Activated T-cell treated with anti-CD3 and anti-CD28 coated beads for 48 hours (primary cell): ENCODE measurements at places on chromosomes 16 and 17.
A peak's percentile ranks its signal among the peaks of the same experiment; 100 is the strongest.

- DNase-seq, result peak; percentile 45
Measured at GRCh38 chr17:39235555-39236449, 10.1 kb upstream of the STAC2 start.

DNA sequence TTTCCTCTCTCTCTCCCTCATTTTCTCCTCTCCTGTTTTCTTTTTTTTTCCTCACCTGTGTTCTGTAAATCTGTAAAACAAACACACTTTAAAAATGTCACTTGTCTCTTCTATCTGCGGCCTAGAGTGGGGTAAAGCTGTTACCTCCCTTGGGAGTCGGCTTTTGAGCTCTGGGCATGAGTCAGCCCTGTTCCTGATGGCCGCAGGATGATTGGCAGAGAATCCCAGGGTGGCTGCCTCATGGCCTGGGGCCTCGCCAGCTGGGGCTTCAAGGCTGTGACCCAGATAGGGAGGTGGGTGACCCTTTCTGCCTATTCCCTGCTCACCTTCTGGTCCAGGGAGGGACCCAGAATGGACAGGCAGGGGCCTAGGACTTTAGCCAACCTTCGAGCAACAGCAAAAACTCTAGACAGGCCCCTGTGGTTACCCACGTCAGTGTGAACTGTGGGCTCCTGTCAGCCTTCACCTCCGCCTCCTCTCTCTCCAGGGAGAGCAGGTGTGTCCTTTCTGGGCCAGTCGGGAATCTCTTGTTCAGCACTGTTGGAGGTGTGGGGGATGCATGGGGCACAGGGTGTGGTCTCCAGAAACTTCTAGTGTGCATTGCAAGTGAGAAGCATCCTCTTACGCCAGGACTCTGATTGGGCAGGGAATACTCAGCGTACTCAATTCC lies 87.4 kb downstream of the RAP1GAP2 start:
- DNase-seq, result no peak

DNA sequence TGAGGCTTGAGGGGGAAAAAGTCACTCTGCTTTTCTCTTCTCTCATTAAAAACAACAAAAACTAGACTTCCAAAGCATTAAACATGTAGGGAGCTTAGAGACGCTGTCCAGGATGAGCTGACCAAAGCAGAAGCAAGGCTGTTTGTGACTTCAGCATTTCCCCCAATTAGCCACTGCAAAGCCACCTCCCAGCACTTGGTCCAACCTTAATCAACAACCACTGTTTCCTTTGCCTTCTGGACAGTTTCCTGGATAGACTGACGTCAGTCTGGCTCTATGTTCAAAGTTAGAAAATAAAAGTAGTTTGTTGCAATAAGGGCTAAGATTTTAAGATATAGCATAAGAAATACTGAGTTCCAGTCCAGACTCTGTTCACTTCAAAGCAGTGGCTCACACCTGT lies 3.1 kb downstream of the TMEM231 start:
- no peak for DNase-seq

GRCh38 chr17:37187262-37187661 lies 188.5 kb upstream of the C17orf78 start:
- no peak for DNase-seq

- DNase-seq, result no peak
Measured at GRCh38 chr16:48471435-48471834, 86.2 kb upstream of the SIAH1 start.

GRCh38 chr17:57407287-57408070 lies 151.2 kb downstream of the MSI2 start:
- DNase-seq, result no peak

- DNase-seq, result no peak
Measured at GRCh38 chr16:85940214-85940613, 41.3 kb downstream of the IRF8 start.

DNA sequence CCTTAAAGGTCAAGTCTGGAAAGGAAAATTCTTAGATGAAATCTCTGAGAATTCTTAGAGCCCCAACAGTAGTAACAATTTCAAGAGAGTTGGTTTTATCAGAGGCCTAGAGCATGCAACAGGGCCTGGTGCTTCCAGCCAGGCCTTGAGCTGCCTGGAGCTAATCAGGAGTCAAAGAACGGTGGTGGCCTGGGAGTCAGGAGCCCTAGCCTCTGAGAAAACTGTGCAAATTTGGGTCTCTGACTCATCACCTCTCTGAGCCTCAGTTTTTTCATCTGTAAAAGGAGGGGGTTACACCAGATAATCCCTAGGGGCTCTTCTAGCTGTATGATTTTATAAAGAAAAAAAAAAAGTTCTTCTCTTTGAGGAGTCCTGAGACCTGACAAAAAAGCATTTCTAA lies 227.3 kb upstream of the RPL38 start:
- DNase-seq, result no peak

DNA sequence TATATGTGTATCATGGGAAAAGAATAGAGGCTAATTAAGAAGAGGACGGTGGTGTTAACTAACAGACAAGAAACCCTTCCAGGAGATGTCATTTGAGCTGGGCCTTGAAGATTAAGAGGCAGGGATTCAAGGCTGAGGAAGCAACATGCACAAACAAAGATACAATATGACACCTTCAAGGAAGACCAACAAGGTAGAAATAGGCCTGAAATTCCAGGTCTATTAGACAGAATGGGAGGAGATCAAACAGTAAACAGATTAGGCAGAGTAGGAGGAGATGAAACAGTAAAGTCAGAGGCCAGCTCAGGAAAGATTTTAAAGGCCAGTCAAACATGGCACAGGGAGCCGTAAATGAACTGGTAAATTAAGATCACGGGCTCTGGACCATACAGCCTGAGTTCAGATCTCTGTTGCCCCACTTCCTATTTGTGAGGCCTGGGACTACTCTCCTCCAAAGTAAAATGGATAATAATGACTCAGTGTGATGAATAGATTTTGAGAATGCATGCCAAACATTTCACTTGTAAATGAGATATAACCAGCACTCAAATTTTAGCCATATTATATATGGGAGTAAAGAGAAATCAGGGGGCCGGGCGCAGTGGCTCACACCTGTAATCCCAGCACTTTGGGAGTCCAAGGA lies 38.9 kb downstream of the USP31 start:
- no peak for DNase-seq

- no peak for DNase-seq
Measured at GRCh38 chr17:17039911-17040310, 2.3 kb upstream of the MPRIP start.

DNA sequence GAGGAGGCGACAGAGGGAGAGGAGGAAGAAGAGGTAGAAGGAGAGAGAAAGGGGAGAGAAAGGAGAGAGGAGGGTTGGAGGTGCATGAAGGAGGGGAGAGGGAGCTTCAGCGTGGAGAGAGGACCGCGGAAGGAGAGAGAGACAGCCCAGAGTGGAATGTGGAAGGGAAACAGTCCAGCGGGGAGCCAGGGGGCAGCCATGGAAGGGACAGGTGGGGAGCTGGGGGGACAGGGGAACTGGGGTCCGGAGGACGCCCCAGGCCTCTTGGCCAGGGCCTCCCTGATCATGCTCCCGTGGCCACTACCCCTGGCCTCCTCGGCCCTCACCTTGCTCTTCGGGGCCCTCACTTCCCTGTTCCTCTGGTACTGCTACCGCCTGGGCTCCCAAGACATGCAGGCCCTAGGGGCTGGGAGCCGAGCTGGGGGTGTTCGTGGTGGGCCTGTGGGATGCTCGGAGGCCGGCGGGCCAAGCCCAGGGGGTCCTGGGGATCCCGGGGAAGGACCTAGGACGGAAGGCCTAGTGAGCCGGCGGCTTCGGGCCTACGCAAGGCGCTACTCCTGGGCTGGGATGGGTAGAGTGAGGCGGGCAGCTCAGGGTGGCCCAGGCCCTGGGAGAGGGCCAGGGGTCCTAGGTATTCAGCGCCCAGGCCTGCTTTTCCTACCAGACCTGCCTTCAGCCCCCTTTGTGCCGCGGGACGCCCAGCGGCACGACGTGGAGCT lies 759 bp downstream of the ASPHD1 start:
- DNase-seq, result no peak

DNA sequence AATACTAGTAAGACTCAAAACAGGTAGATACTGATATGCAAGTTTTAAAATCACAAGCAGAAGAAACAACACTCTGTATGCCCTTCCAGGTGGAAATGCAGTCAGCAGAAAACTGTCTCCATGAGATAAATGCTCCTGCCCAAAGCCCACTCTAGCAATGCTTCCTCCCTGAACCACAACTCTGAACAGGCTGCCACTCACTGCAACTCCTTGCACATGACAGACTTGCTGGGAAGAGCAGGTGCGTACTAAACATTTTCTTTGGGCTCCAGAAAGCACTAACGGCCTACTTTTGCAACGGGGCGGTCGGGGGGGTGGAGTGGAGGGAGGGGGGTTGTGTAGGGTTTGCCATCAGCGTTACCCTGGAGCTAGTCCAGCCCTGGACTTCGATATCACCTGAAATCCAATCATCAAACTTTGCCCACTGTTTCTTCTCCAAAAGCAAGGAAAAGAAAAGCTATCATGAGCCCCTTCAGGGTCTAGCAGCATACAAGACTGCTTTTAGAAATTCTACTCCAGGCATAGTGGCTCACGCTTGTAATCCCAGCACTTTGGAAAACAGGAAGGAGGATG lies 46.1 kb downstream of the ANKRD11 start:
- DNase-seq, result no peak

DNA sequence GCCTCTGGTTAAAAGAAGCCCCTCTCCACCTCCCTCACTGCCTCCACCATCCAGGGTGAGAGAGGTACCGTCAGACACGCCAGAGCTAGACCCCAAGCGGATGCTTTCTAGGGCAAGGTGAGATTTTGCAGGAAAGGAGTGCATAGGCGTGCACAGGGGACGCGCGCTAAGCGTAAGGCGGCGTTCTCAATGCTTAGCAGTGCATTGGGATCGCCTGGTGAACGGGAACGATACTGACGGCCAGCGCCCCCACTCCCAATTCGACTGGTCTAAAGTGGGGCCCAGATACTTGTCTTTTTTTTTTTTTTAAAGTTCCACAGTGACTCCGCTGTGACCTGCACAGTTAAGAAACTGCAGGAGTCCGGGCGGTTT lies 57.9 kb upstream of the CREBBP start:
- DNase-seq, result no peak

DNA sequence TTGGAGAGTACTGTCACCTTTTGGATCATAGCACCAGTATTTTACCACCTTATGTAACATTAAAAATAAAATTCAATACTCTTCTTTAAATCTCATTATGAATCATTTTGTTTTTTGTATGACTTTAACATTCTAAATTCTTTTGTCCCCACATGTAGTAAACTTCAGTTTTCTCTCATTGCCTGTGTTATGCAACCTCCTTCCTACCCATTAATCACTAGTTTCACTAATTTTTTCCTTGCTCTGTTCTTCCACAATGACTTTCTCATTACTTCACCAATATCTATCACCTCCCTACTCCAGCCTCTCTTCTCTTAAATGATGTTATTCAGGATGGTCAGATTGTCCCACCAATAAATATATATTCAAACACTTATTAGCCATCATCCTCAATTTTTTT lies 68.7 kb downstream of the TTC19 start:
- DNase-seq, result no peak

GRCh38 chr16:11621539-11621919 lies 34.8 kb upstream of the LITAF start:
- DNase-seq, result no peak

- peak; percentile 45 for DNase-seq
Measured at GRCh38 chr17:75238684-75239191, 22.7 kb downstream of the GGA3 start.

DNA sequence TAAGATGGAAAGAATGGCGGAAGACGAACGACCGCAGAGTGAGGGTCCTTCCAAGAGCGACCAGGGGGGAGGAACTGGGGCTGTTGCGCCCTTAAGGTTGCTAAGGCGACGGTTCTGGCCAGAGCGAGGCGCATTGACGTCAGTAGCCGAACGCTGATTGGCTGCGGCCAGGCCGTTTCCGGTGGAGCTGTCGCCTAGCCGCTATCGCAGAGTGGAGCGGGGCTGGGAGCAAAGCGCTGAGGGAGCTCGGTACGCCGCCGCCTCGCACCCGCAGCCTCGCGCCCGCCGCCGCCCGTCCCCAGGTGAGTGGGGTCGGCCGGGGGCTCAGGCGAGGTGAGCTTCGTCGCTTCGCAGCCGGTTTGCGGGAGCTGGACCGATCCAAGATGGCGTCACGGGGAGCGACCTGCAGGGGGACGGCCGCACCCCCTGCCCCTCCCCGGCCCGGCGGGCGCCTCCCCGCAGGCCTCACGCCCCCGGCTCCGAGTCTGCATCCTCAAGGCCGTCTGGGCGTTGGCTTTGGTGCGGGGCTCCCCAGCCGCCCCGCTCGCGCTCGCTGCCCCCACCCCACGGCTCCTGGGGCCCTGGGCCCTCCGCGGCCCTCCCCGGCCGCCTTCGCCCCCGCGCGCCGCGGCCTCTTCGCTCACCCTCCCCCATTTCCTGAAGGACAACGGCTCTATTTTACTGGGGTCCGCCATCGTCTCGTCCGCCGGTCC lies at the start of gene PRKAR1A:
PRKAR1A (plus strand) TSS at position 184 of the 713 bp plus-strand sequence. CDS start 2,970 bp downstream, outside the sequence.
- DNase-seq, result peak; percentile 87
